ENCODE measurements at places on chromosomes 7 and 10. TPM values are rescaled to one million over a fixed set of nuclear protein-coding genes. Genes with fewer than 3 reads are reported as not detected.

LIPN gene
- total RNA-seq: not detected

PRSS1 gene
- not detected for total RNA-seq

LMOD2 gene
- total RNA-seq: not detected

ANKRD61 gene
- not detected for total RNA-seq

FAM25A gene
- total RNA-seq: not detected

SPOCK2 gene
- 0.54 TPM for total RNA-seq

FAM25C gene
- total RNA-seq: not detected

PPP3CB gene
- 65.5 TPM for total RNA-seq

UBE2D4 gene
- total RNA-seq: 18.5 TPM

NSMCE4A gene
- 31.0 TPM for total RNA-seq

TMEM176A gene
- total RNA-seq: not detected

FAM221A gene
- 4.0 TPM for total RNA-seq

FZD8 gene
- total RNA-seq: 28.0 TPM

C10orf71 gene
- not detected for total RNA-seq

PAX4 gene
- total RNA-seq: not detected

ANKRD26 gene
- total RNA-seq: 13.5 TPM

PHYH gene
- total RNA-seq: 21.6 TPM

HEPACAM2 gene
- not detected for total RNA-seq

RAPGEF5 gene
- 0.21 TPM for total RNA-seq

CLCN1 gene
- total RNA-seq: not detected

GSTO2 gene
- 0.54 TPM for total RNA-seq

SPAM1 gene
- not detected for total RNA-seq

ACTR1A gene
- 123 TPM for total RNA-seq

LFNG gene
- total RNA-seq: 23.3 TPM

CPA4 gene
- 23.6 TPM for total RNA-seq

RINT1 gene
- total RNA-seq: 18.6 TPM

MNX1 gene
- not detected for total RNA-seq

CLRN3 gene
- not detected for total RNA-seq

CCZ1B gene
- total RNA-seq: 69.3 TPM

ARHGEF35 gene
- 1.1 TPM for total RNA-seq

HACD1 gene
- 28.6 TPM for total RNA-seq

BCCIP gene
- total RNA-seq: 34.6 TPM

TMEM236 gene
- total RNA-seq: 0.08 TPM

MBLAC1 gene
- 2.3 TPM for total RNA-seq
